Esophagus muscularis mucosa (tissue), 4 donors: ENCODE measurements at places on chromosomes 1 and 21. TPM values are rescaled to one million over a fixed set of nuclear protein-coding genes. Genes with fewer than 3 reads are reported as not detected.

DNA sequence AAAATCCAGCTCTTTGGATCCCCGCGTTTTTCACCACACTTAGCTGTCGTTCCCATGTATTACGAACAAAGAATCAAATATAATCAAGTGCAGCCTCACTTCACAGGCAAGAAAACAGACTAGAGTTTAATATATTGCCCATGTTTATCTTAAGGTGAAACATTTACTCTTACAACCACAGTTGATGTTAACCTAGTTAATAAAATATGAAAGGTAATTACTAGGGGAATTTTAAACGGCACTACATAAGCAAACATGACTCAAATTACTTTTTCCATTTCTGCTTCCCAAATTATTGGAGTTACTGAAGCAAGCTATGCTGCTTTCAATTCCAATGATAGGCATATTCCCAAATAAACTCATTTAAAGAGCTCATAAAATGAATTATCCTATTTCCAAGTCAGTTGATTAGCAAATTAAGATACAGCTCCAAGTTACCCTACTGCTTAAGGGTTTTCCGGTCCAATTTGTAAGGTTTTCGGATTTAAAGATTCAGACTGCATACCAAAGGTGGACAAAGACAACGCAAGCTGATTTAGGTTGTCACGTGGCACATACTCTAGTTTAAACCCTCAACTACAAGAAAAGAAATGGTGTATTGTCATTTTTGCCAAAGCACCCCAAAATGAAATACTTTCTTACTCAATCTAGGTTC is 5.9 kb downstream of the COX20 start:
- no peak for DNase-seq

SYT11 gene
- total RNA-seq = 25.2 TPM

GJA5 gene
- 9.8 TPM for total RNA-seq

GRCh38 chr1:221765527-221765926 is 23.6 kb upstream of the DUSP10 start:
- no peak for DNase-seq

CD164L2 gene
- total RNA-seq = not detected

PNRC2 gene
- 142 TPM for total RNA-seq

- no peak for DNase-seq
These were observed 1.5 kb downstream of the EIF3I start for GRCh38 chr1:32223683-32224082.

- no peak for DNase-seq
These were observed 15.6 kb upstream of the AIM2 start for GRCh38 chr1:159092036-159092760.

TMEM52 gene
- 1.4 TPM for total RNA-seq

SHE gene
- total RNA-seq = 12.5 TPM

GRCh38 chr1:17237561-17237903 is 11.4 kb upstream of the PADI3 start:
- DNase-seq = no peak

BSND gene
- not detected for total RNA-seq

DNA sequence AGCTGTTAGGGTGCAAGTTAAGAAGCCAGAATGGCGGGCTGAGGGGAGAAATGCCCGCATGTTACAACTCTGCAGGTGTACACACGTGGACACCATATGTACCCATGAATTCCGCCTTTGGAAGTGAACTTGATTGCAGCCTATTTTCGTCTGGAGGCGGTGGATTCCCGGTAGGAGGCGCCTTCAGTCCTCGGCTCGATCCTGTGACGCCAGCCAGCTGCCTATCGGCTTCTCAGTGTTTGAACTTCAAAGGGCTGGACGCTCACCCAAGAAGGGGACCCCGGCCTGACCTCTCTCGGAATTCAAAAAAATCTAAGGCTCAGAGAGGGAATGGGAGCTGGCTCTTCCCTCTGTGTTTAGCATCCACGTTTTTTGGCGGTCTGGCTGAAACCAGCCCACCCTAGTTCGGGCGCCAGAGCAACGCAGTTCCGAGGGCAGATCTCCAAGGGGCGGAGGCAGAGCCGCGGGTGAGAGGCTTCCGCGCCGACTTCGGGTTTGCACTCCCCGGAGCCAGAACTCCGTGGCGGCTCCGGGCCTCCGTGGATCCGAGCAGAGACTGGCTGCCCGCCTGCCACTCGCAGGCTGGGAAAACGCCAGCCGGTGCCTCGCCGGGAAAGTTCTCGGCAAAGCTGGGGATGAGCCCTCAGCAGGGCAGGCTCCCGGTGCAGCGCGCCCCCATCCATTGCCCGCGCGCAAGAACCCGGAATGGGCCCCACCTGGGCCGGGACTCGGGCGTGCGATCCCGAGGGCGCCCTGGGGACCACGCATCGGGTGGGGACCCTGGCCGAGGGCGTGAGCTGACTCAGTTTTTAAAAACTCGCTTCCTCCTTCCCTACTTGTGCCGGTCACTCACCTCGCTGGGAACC is 996 bp upstream of the TMEM51 start:
- peak; percentile 96 for DNase-seq

DNA sequence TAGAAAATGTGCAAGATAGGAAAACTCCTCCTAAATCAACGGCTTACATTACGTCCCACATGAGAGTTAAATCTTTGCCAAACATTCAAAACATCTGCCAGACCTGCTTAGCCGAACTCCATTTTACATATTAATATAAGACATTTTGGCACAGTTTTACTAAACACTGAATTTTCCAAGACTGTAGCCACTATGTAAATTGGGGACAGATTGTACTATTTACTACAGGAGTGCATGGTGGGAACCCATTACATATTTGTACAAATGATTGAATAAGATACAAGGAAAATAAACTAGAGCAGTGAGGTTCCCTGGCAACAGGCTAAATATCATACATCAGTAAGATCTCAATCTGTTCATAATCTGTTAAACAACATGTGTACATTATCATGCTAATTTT is 1234.4 kb downstream of the KCNT2 start:
- DNase-seq = no peak

DNA sequence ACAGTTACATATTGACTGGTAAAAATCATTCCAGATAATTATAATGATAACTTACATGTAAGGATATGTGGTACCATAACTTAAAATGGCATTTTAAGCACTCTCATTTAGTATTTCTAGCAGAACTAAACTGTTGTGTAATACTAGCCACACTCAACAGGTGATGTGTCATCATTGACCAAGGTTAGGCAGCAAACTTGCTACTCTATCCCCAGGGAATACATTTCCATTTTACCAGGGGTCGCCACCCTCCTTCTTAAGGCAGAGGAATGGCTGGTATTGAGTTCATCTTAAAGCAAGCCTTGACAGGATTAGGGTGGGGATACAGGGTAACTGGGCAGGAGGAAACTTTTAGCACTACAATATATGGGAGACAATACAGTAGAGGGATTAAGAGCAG is 259.8 kb upstream of the CAMK1G start:
- no peak for DNase-seq

GRCh38 chr21:39869141-39869818 is 2.0 kb downstream of the PCP4 start:
- DNase-seq = no peak

CNR2 gene
- total RNA-seq = not detected

GRCh38 chr1:18945401-18945849 is 11.1 kb downstream of the IFFO2 start:
- DNase-seq = no peak

DNA sequence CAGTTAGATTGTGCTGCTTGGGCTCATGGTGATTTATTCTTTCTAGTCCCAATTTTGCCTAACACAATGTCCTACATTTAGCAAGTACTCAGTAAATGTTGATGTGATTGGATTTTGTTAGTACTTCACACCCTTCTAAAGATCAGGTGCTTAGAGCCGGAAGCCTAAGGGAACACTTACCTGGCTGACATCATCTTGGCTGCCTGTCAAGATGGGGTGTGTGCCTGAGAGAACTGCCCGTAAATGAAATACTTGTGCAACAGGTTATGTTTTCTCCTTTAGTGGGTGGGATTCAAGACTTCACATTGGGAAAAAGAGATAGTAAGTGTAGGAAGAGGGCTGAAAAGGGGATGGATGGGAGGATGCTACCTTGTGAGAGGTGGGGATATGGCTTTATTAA is 75.5 kb upstream of the MACF1 start:
- DNase-seq = no peak

WNT9A gene
- total RNA-seq = 13.2 TPM

- DNase-seq = no peak
These were observed 22.7 kb downstream of the POFUT2 start for GRCh38 chr21:45264912-45265515.

DNA sequence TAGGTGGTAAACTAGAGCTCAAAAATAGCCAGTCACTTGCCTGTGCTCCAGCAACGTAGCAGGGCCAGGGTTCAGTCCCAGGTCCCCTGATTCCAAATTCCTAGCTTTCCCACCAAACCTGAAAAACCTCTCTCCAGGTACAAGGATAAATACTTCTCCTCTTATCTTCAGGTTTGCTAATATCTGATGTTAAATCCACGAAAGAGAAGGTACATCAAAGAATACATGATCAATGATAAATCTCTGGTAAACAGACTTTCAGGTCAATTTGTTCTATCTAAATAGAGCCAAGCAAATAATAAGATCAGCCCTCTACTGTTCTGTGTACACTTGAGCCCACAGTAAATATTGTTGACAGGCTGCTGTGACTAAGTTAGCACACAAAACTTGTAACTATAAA is 52.1 kb upstream of the AKT3 start:
- DNase-seq = no peak

DMRTB1 gene
- not detected for total RNA-seq

DNA sequence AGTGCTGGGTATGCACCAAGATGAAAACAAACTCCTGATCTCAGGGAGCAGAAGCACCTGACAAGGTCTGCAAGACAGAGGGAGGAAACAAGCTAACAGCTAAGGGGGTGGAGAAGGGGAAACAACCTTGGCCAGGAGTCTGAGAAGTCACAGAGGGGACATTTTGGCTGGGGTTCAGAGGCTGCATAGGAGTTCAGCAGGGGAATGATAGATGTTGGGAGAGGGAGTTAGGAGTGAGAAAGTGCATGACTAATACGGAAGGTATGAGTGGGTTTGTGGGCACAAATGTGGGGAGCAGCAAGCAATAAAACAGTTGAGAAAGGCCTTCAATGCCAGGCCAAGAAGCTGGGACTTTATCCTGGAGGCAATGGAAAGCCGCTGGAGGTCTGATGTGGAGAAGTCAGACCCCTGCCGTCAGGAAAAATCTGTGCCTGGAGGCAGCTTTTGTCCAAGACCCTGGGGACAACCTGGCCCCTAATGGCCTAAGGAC is 16.4 kb downstream of the EPHA2 start:
- DNase-seq = no peak

XCL2 gene
- total RNA-seq = not detected

FCRLA gene
- total RNA-seq = not detected

GRCh38 chr21:45015469-45015860 is 58.9 kb upstream of the ADARB1 start:
- DNase-seq = no peak

DNA sequence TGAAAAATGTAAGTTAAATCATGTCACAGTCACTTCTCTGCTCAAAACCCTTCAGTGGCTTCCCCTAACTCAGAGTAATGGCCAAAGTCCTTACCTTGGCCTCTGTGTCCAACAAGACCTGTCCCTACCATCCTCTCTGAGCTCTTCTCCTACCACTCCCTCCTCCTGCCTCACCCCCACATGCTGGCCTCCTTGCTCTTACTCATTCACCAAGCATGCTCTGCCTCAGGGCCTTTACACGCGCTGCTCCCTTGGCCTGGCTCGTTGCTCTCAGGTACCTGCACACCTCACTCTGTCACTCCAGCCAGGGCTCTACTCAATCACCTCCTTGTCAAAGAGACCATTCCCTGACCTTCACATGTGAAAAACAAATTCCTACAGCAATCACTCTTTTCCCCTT is 54.2 kb downstream of the SEC16B start:
- no peak for DNase-seq

DNA sequence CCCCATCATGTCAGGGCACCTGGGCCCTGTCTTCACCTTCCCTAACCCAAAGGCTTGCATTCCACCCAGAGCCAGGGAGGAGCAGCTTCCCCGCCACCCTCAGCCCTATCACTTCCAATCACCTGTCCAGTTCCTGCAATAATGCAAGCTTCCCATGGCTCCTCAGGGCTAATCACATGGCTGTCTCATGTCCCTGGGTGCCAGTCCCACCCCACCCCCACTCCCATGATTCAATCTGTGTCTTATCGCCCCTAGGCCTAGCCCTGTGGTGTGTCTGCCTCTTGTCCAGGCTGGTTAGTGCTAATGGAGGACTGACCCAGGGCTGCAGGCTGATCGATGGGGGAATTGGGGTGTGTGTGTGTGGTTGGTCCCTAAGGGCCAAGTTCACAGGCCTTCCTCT is 11.0 kb upstream of the PEAR1 start:
- no peak for DNase-seq

CCDC190 gene
- not detected for total RNA-seq

CYP4Z1 gene
- total RNA-seq = 2.8 TPM

GRCh38 chr1:240399381-240399780 is 212.6 kb downstream of the GREM2 start:
- DNase-seq = no peak
